NCI-H510A (cell line): ENCODE measurements at places on chromosomes 5 and 9.

- DNase-seq = no peak
Observed at GRCh38 chr9:134734270-134734669, 92.7 kb downstream of the COL5A1 start.

- no peak for DNase-seq
Observed at GRCh38 chr9:109906766-109907382, 126.9 kb downstream of the PALM2AKAP2 start.

GRCh38 chr9:133845440-133845839 lies 107.3 kb upstream of the SARDH start:
- DNase-seq = peak; percentile 69

DNA sequence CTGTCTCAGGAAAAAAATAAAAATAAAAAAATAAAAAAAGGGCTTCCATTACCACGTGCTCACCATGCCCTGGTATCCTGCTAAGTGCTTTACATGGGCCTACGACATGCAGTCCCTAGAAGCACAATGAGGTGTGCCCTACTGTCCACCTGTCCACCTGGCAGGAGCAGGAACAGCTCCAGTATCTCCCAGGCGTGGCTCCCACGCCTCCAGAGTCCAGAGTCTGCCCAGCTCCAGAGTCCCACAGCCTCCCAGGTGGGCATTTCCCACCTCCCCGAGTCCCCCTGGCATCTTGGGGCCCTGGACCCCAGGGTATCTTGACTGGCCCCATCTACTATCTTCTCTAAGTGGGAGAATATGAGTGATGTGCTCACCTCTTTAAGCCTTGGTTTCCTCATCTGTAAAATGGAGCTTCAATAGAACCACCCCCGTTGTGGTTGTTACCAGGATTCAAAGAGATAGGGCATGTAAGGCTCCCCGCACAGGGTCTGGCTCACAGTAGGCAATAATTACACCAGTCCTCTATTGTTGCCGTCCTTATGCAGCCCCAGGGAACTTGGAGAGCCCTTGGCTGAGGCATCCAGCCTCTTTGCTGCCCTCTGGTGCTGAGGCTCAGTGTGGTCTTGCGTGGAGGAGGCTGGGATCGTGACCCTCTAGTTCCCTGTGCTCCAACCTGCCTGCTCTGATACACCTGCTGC lies 8.9 kb downstream of the CXCL14 start:
- DNase-seq = no peak

GRCh38 chr5:112239996-112240395 lies 179.1 kb downstream of the EPB41L4A start:
- DNase-seq = no peak

GRCh38 chr9:134356496-134357470 lies 30.5 kb downstream of the RXRA start:
- DNase-seq = no peak

DNA sequence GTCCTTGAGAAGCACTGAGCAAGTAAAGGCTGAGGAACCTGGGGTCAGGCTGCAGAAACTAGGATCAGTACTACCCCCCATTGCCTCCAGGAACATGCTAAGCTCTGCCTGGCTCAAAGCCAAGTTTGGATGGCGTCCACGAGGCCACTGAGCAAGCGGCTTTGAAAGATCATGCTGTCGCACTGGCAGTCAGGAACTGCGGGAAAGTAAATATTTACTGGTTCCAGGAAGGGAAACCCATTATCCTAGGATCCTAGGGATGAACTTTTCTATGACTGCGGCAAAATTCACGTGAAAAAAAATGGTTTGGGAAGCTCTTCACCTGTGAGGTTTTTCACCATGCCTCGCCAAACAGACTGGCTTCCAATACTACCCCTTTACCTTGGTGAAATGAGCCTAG lies 75.3 kb upstream of the PJA2 start:
- DNase-seq = peak; percentile 44

GRCh38 chr9:123867034-123867433 lies 62.9 kb downstream of the DENND1A start:
- no peak for DNase-seq

DNA sequence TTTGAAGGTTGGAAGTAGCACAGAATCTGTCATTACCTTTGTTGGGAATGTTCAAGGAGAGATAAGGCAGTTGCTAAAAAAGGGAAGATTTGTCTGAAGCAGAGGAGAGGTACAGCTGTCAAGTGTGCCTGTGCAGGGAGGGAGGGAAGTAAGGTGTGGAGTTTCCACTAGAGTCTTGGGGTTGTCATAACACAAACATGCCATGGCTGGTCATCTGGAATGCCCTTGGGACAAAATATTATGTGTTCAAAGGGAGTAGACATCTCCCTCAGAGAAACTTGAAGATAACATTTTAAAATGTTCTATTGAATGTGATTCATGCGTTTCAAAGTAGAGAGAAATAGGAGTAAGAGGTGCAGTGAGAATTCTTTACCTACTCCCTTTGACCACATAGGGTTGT lies 95.0 kb downstream of the MUSK start:
- DNase-seq = no peak

- DNase-seq = no peak
Observed at GRCh38 chr5:135234666-135235401, 164.2 kb downstream of the MACROH2A1 start.

GRCh38 chr5:172714491-172715420 lies 56.2 kb downstream of the DUSP1 start:
- DNase-seq = no peak

DNA sequence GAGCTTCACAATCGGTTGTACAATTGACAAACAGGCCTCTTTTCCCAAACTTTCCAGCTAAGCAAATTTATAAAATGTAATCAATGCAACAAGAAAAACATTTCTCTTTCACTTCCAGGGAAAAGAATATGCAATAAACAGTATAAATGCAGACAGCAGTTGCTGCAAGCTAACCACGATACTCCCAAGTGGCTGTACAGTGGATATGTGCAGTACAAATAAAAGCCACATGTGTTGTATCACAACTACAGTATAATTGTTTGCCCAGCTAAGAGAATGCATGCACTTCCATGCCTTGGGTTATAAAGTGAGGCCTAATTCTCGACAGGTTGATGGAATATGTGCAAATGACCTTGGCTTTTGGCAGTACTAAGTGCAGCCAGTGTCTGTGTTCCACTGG lies 16.7 kb upstream of the PDCL start:
- no peak for DNase-seq

DNA sequence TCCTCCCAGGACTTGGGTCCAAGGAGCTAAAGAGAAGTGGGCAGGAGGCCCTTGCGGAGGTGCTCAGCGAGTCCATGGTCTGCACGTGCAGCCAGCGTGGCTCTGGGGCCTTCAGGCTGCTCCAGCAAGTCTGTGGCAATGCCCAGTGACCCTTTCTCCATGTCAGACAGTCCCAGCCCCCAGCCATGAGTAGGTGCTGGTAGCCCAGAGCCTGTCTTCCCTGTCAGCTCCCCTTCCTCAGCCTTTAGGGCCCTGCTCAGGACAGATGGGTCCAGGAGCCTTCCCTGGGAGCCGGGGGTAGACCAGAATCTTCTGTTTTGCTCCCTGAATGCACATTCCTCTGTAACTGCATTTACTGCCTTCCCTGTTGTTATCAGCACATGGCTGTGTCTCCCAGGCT lies 147.2 kb upstream of the IRX2 start:
- DNase-seq = no peak

GRCh38 chr5:66904189-66904588 lies 292.4 kb downstream of the CD180 start:
- DNase-seq = no peak
